NCI-H1048 (cell line): ENCODE measurements at places on chromosomes 6 and 20.

GRCh38 chr20:63896264-63897105 is 1.6 kb downstream of the DNAJC5 start:
- no peak for DNase-seq

- no peak for DNase-seq
These were observed 90.7 kb upstream of the CCDC28A start for GRCh38 chr6:138682704-138683527.

GRCh38 chr6:30873137-30873640 is 11.1 kb upstream of the DDR1 start:
- DNase-seq: no peak

DNA sequence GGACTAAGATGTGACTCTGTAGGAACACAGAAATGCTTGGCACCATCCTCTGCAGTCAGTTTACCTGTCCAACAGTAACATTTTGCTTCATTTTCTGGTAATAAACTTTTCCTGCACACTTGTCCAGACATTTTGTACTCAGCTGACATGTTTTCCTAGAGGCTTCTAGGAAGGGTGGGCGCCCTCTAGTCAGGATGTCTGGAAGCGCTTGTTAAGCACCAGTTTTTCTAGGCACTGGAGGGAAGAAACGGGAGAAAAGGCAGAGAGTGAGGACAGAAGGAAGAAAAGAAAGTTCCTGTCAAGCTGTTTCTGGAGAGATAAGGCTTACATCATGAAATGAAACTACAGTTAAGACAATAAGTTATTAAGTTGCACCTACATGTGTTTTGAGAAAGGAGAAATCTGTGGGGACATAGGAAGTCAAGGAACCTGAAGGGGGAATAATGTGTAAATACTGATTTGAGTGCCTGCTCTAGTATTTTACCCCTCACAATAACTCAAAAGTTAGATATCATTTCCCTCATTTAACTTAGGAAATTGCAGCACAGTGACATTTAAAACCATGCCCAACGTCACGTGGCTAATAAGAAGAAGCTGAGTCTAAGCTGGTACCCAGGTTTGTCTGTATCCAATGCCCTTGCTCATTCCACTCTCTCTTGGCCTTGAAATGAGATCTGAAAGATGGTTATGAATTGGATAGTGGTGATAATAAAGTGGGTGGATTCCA is 42.7 kb upstream of the TNFRSF21 start:
- no peak for DNase-seq

- DNase-seq: no peak
These were observed 78.9 kb upstream of the ISM1 start for GRCh38 chr20:13142143-13142542.

- no peak for DNase-seq
These were observed 54.6 kb downstream of the LYRM4 start for GRCh38 chr6:5205877-5206850.

DNA sequence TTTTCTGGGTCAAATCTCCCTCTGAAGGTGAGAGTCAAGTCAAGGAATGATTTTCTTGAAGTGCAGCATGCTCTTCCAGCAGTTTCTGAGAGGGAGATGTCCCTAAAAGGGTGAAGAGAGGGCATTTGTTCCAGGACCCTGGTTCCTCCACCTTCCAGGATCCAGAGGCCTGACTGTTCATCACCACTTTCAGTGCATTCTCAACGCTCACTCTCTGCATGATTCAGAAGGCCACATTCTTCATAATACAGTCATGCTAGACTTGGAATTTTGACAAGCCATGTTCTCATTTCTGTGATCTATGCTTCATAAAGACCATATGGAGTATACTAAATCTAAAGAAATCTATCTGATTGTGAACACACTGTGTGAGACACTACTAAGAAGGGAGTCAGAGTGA is 85.1 kb downstream of the PDE7B start:
- DNase-seq: no peak

DNA sequence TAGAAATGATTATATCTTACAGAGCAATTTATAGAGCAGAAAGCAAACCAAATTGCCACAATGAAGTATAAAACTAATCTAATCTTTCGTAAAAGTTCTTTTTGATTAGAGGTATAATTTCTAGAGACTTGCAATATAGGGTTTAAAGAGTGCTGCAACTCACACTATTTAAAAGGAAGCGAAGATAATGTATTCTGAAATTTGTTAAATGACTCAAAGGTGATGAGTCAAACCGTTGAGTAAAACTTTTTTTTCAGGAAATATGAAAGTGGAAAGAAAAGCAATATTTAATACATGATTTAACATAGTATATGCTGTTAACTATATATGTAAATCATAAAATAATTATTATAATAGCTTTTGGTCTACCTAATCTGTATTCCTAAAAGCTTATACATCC is 133.6 kb downstream of the SYNE1 start:
- DNase-seq: no peak

DNA sequence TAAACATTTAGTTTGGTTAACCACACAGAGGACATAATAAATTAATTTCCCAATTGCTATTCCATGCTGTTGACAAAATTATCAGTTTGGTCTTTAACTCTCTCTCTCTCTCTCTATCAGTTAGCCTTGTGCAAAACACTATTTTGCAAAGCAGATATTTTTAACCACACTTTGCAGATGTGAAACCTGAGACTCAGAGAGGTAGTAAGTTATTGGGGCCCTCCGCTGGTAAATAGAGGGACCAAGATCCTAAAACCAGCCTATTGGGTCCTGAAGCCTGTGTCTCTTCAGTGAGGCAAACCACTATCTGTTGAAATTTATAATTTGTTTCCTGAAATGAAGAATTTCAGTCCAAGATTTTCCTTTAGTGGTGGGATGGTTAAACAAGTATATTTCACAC is 231.0 kb downstream of the SOD2 start:
- no peak for DNase-seq

DNA sequence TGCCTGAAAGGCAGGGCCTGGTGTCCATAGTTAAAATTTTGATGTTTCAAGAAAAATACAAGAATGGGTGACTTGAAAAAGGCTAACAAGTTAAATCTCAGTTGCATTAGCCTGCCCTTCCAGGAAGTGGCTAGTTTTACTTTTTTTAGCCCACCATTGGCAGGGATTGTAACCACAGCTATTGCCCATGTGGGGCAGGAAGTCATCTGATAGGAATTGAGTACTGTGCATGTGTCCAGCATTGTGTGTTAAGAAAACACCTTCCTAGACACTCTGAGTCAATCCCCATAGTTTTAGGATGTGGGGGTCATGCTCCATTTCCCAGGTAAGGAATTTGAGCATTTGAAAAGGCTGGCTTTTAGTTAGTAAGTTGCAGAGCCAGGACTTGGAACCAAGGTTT is 26.9 kb downstream of the LYRM2 start:
- DNase-seq: no peak

DNA sequence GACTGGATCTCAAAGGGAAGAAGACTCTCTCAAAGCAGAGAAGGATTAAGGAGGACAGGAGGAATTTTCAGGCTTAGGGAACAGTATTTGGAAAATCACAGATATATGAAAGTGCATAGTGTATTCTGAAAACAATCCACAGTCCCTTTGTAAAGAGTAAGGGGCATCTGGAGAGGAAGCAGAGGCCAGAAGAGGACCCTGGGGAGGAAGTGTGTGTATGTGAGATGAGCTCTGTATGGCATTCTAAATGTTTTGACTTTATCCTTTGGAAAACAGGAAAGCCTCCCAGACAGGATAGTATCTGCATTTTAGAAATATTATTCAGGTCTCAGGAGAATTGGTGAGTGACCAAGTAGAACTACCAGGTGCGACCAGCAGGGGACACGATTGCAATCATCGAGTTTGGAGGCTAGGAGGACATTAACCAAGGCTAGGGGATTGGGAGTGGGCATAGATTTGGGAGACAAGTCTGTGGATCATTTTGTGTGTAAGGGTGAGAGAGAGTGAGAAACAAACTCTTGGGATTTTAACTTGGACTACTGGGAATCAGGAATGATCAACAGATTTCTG is 38.3 kb upstream of the FAM184A start:
- no peak for DNase-seq

- DNase-seq: no peak
These were observed 366.5 kb upstream of the ARID1B start for GRCh38 chr6:156410649-156411048.

DNA sequence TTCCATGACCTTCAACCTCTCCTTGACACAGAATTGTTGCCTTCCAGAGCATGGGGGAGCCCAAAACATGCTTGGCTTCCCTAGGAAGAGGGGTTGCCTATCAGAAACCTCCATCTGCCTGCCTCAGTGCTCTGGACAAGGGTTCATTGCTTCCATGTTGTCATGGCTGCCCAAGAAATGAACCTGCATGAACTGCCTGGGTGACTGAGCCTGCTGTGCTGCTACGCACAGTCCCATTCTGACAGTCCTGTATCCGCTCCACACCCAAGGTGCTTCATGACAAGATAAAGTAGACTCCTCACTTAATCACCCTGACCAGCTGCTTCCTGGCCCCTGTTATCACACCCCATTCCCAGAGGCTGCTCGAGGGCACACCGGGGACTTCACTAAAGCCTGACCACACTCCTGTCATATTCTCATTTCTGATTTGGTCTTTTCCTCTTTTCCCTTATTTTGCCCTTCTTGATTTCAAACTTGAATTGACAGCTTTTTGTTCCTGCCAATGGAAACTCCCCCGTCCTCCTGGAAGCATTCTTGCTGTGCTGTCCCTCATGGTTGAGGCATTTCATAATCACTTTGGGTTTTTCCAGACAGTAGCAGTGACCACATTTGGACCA is 31.9 kb downstream of the GMPR start:
- no peak for DNase-seq

- DNase-seq: no peak
These were observed 8.9 kb upstream of the MICB start for GRCh38 chr6:31489086-31489485.

GRCh38 chr20:52242237-52243230 is 51.0 kb upstream of the ZFP64 start:
- DNase-seq: no peak

DNA sequence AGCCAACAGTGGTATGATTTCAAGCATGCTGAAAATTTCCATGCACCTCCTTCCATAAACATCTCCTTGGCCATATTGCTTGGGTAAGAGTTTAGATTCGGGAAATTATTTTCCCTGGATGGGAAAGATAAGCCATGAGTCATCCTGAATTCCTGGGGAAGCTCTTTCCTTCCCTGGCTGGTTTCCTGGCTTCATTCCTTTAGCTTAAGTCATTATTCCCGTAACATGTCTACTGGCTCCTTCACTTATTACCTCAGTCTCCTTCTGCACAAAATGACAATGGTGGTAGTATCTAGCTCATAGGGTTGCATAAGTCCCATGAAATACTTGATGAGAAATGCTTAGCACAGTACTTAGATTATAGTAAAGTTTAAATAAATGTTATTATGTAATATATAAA is 27.6 kb downstream of the TINAG start:
- DNase-seq: no peak

DNA sequence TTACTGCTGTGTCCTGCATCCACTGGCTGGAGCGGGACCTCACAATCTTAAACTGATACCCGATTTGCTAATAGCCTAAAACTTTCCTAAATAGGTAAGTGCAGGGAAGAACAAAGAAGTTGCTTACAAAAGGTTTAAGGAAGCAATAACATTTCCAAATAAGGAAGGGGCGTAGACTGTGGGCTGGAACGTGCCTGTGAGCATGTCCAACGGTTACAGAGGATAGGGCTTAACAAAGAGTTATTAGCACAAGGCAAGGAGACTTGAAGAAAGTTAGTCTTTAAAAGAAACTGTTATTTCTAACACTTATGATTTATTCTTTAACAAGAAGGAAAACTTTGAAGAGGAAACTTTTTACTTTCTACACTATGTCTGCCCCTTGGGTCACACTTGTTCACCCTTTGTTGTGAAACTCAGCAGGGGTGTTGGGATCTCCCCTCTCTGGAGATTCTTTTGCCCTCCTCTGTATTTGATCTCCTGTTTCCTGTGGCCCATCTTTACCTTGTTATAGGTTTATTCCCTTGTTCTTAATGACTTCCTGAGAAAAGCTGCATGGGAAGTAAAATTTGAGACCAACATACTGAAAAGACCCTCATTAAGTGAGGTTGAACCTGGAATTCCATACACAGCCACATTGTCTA is 28.7 kb downstream of the KAT14 start:
- no peak for DNase-seq

DNA sequence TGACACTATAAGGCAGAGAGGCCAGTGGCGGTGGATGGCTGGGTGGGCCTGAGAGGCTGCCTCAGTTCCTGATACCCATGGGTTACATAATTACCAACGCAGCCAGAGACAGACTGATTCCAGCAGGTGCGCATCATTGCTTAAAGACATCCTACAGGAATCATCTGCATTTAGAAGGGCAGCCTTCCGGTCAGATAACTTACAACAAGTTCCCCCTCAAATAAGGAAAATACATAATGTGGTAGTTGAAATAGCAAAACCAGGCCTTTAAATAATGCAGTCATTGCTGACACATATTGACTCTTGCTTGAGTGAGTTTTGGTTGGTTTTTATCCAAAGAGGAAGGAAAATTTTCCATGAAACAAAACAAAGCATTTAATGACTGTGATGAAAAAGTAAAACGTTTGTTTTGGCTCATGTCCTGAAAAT is 81.9 kb downstream of the SIM1 start:
- no peak for DNase-seq

- no peak for DNase-seq
These were observed 2.5 kb downstream of the HDDC2 start for GRCh38 chr6:125299257-125299656.

- no peak for DNase-seq
These were observed 36.6 kb downstream of the TTLL9 start for GRCh38 chr20:31907046-31907445.

GRCh38 chr20:34468951-34469350 is 47.3 kb upstream of the DYNLRB1 start:
- no peak for DNase-seq

DNA sequence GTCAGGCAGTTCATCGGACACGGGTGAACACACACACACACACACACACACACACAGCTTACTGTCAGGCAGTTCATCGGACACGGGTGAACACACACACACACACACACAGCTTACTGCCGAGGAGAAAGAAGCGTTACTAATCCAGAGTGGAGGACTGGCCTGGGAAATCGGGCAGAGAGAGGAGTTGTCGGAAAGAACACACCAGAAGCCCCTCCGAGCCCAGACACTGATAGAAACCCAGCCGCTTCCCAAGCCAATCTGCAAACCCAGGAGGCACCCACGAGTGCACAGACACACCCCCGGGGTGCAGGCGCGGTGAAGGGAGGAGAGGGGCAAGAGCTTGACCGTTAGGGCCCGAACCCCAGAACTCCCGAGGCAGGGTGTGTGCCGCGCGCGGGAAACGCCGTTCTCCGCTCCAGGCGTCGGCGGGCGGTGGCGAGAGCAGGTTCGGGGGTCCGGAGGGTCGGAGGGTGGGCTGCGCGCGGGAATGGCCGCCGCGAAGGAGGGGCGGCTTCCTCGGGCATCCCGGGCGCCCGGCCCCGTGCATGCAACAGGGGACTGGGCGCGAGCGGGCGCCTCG is 636 bp downstream of the ELOVL2 start:
- DNase-seq: no peak
